ENCODE measurements at places on chromosomes 4 and X. TPM values are rescaled to one million over a fixed set of nuclear protein-coding genes. Genes with fewer than 3 reads are reported as not detected.

GRCh38 chrX:40298572-40299479, 201.1 kb upstream of the BCOR start:
- H3K4me1 ChIP-seq: no peaks in the 10 kb centered on the region
- no peaks in the 10 kb centered on the region for H3K36me3 ChIP-seq
- no peak overlapping the region for H3K4me3 ChIP-seq
- no peak overlapping the region for H3K27ac ChIP-seq
- H3K27me3 ChIP-seq: peaks cover 7% of the 10 kb centered on the region

DNA sequence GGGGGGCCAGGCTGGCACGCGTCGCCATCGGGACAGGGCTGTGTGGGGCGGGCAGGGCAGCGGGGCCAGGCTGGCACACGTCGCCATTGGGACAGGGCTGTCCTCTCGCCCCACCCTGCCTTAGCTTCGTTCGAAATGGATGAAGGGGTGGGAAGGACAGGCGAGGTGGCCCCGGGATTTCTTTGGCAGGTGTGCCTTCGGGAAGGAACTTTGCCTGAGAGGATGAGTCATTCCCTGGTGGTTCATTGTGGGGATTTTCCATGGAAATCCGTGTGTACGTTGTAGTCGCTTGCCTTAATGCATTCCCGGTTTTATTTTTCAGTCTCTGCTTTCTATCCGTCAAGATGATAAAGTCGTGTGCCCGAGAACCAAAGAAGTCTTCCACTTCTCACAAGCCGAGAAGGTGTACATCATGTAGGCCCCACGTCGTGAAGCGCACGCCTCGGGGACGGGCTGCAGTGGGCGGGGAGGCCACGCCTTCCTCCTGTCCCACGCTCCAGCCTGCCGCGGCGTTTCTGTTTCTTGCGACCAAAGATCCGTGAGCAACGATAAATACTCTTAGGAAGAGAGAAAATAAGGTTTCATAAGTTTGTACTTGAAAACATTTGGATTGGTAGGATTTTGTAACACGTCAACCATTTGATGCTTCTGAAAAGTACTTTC, 8.1 kb upstream of the UVSSA start:
- no peaks in the 10 kb centered on the region for H3K27me3 ChIP-seq
- no peak for DNase-seq
- no peak overlapping the region for H3K4me3 ChIP-seq
- peaks cover 65% of the 10 kb centered on the region for H3K36me3 ChIP-seq
- no peak overlapping the region for H3K27ac ChIP-seq

DNA sequence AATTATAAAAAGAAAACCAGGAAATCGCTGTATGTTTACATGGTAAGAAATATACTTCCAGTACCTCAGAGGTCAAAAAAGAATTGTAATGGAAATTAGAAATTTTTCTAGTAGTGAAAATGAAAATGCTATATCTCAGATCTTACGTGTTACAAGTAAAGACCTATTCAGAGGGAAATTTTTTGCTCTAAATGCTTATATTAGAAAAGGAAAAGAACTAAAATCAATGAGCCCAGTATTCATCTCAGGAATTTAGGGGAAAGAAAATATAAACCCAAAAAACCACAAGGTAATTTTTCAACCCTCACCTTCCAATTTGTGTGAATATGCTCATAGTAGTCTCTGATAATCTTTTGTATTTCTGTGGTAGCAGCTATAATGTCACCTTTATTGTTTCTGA, 145.6 kb downstream of the RAP1GDS1 start:
- H3K27ac ChIP-seq: no peak overlapping the region
- peaks cover 2% of the 10 kb centered on the region for H3K4me1 ChIP-seq
- H3K4me3 ChIP-seq: no peak overlapping the region
- DNase-seq: no peak
- no peaks in the 10 kb centered on the region for H3K36me3 ChIP-seq
- H3K27me3 ChIP-seq: no peaks in the 10 kb centered on the region

DNA sequence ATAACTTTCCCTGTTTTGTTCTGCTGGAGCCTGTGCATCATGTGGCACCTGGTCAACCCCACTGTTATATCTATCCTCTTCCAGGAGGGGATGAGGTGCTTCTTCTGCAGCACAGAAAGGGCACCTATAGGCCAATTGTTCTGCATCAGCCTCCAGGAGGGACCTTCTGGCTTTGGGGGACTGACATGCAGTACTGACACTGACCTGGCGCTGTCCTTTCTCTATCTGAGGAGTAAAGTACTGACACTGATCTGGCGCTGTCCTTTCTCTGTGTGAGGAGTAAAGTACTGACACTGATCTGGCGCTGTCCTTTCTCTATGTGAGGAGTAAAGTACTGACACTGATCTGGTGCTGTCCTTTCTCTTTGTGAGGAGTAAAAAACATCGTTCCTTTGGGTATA, 498.4 kb downstream of the PACRGL start:
- no peak for DNase-seq
- H3K4me3 ChIP-seq: no peak overlapping the region
- H3K4me1 ChIP-seq: no peaks in the 10 kb centered on the region
- no peaks in the 10 kb centered on the region for H3K36me3 ChIP-seq
- H3K27me3 ChIP-seq: no peaks in the 10 kb centered on the region

DNA sequence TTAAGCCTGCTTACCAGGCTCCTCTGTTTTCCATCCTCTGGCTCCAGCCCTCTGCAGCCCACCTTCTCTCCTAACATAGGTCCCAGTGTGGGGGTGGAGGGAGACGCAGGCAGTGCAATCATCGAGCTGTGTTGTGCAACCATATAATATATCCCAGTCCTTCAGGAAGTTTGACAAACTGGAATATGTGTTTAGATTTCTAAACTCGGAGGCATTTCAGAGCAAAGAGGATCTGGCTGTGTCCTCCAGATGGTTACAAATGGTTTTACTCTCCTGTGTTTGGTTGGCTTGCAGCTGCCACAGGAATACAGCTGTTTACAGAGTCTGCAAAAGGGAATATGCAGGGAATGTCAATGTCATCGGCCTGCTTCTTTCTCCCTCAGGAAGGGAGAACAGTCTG, 195.3 kb upstream of the LNX1 start:
- no peak overlapping the region for H3K27ac ChIP-seq
- H3K4me1 ChIP-seq: no peaks in the 10 kb centered on the region
- H3K27me3 ChIP-seq: no peaks in the 10 kb centered on the region
- no peak overlapping the region for H3K4me3 ChIP-seq
- no peaks in the 10 kb centered on the region for H3K36me3 ChIP-seq
- no peak for DNase-seq

- DNase-seq: no peak
- H3K36me3 ChIP-seq: no peaks in the 10 kb centered on the region
- H3K27ac ChIP-seq: no peak overlapping the region
- H3K4me3 ChIP-seq: no peak overlapping the region
- H3K27me3 ChIP-seq: no peaks in the 10 kb centered on the region
- no peaks in the 10 kb centered on the region for H3K4me1 ChIP-seq
Observed at GRCh38 chr4:33658971-33659370, 2585.3 kb downstream of the ARAP2 start.

DNA sequence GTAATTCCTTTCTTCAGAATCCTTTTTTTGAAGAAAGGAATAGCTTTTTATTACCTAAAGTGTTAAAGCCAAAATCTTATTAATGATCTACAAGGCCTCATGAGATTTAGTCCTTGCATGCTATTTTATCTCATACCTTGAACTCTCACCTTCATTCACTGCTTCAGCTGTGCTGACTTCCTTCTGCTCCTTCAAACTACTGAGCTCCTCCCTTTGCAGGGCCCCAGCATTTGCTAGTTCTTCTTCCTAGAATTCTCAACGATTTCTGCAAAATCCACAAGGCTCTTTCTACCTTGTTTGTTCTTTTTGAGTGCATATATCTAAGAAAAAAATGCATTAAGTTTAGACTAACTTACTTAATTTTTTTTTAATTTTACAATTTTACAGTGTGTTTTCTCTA, 619.5 kb downstream of the EPHA5 start:
- DNase-seq: no peak
- H3K27ac ChIP-seq: no peak overlapping the region
- H3K4me1 ChIP-seq: peaks cover 8% of the 10 kb centered on the region
- H3K36me3 ChIP-seq: no peaks in the 10 kb centered on the region
- H3K27me3 ChIP-seq: no peaks in the 10 kb centered on the region
- H3K4me3 ChIP-seq: no peak overlapping the region

GRCh38 chrX:44529310-44529709, 13.3 kb downstream of the FUNDC1 start:
- no peaks in the 10 kb centered on the region for H3K27me3 ChIP-seq
- H3K36me3 ChIP-seq: no peaks in the 10 kb centered on the region
- no peaks in the 10 kb centered on the region for H3K4me1 ChIP-seq
- H3K27ac ChIP-seq: no peak overlapping the region
- no peak overlapping the region for H3K4me3 ChIP-seq

DNA sequence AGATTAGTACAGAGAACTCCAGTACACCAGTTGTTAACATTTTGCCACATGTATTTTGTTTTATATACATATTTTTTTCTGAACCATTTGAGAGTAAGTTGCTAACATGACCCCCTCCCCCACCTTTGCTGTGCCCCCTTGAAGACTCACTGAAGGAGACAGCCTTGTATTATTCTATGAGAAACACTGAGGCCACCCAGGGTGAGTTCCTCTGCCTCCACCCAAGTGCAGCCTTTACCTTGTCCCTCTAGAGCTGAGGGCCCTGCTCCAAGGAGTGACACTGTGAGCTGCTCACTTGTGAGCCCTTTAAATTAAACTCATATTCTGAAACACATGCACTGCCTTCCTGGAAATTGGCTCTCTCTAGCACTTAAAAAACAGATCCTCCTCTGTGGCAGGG, 21.1 kb downstream of the KIT start:
- DNase-seq: no peak
- H3K27me3 ChIP-seq: no peaks in the 10 kb centered on the region
- no peaks in the 10 kb centered on the region for H3K36me3 ChIP-seq
- no peak overlapping the region for H3K27ac ChIP-seq
- no peak overlapping the region for H3K4me3 ChIP-seq

DNA sequence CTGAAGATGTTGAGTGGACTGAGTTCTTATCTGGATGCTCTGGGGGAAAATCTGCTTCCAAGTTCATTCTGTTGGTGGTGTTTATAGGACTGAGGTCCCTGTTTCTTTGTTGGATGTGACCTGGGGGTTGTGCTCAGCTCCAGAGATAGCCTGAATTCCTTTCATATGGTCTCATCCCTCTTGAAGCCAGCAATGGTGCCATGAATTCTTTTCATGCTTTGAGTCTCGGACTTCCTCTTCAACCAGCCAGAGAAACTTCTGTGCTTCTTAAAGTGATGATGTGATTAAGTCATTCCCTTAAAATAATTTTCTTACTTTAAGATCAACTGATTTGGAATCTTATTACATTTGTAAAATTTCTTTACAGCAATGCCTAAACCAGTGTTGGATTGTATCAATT, 233.8 kb upstream of the UGT8 start:
- H3K4me1 ChIP-seq: no peaks in the 10 kb centered on the region
- no peak overlapping the region for H3K27ac ChIP-seq
- no peaks in the 10 kb centered on the region for H3K36me3 ChIP-seq
- H3K27me3 ChIP-seq: no peaks in the 10 kb centered on the region

- DNase-seq: peak; percentile 19
- H3K4me3 ChIP-seq: no peak overlapping the region
- no peak overlapping the region for H3K27ac ChIP-seq
- no peaks in the 10 kb centered on the region for H3K36me3 ChIP-seq
Observed at GRCh38 chrX:57595381-57595811, 3.6 kb downstream of the ZXDB start.

GRCh38 chr4:162163892-162164759, at the start of gene FSTL5:
Gene FSTL5, minus strand, starts transcription at chr4:162164000. Its CDS starts 52,604 bp downstream, at chr4:162111396.
- H3K4me1 ChIP-seq: no peaks in the 10 kb centered on the region
- no peaks in the 10 kb centered on the region for H3K36me3 ChIP-seq
- H3K4me3 ChIP-seq: no peak within 1 kb of the TSS

DNA sequence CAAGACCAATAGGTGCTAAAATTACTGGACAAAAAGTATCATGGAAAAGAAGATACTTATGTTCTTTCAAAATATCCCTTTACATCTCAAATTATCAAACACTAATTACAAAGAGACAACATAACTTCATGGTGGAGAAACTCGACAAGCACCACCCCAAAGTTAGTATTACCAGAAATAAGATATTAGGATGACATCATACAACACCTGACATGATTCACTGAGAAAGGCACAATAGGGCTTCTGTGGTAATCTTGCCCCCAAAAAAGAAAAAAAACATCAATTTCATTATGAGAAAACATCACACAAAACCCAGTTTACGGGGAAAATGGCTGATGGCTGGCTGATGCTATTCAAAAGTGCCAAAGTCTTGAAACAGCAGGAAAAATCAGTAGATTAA, 1781.7 kb upstream of the PCDH10 start:
- H3K27me3 ChIP-seq: no peaks in the 10 kb centered on the region
- no peak for DNase-seq
- H3K4me3 ChIP-seq: no peak overlapping the region
- H3K27ac ChIP-seq: no peak overlapping the region
- H3K4me1 ChIP-seq: no peaks in the 10 kb centered on the region
- H3K36me3 ChIP-seq: no peaks in the 10 kb centered on the region

GRCh38 chr4:149987330-149988086, 90.7 kb upstream of the DCLK2 start:
- H3K27ac ChIP-seq: no peak overlapping the region
- no peak for DNase-seq
- no peaks in the 10 kb centered on the region for H3K27me3 ChIP-seq
- H3K4me3 ChIP-seq: no peak overlapping the region
- H3K36me3 ChIP-seq: no peaks in the 10 kb centered on the region

- H3K36me3 ChIP-seq: no peaks in the 10 kb centered on the region
- no peaks in the 10 kb centered on the region for H3K27me3 ChIP-seq
- no peak overlapping the region for H3K27ac ChIP-seq
- no peaks in the 10 kb centered on the region for H3K4me1 ChIP-seq
- DNase-seq: no peak
Observed at GRCh38 chr4:164116286-164116685, 621.8 kb downstream of the TMA16 start.

- H3K36me3 ChIP-seq: no peaks in the 10 kb centered on the region
- no peak overlapping the region for H3K27ac ChIP-seq
- DNase-seq: no peak
- H3K4me3 ChIP-seq: no peak overlapping the region
- H3K4me1 ChIP-seq: no peaks in the 10 kb centered on the region
Observed at GRCh38 chr4:68885545-68885944, 66.1 kb downstream of the UGT2A3 start.

DNA sequence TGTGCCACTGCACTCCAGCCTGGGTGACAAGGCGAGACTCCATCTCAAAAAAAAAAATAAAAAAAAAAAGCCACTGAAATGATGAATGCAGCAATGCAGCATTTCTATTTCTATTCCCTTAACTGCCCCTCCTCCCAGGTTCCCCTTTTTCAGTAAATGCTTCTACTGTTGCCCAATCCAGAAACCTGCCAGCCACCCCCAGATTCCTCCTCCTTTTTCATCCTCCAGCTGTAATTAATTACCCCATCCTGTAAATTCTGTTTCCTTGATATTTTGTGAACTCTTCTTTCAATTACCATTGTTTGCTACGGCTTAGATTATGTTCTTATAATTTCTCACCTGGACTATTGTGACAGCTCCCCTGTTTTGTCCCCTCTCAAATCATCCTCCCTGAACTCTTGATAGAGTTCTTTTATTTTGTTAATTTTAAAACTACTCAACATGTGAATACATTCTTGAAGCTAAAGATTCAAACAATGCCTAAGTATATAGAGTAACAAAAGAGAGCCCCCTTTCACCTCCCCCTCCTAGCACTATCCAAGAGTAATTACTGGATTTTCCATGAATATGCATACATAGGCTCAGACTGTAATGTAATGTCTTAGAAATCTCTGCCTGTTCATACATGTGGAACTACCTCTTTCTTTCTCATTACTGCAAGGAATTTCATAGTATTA, 140.6 kb upstream of the GPC4 start:
- no peaks in the 10 kb centered on the region for H3K36me3 ChIP-seq
- no peaks in the 10 kb centered on the region for H3K27me3 ChIP-seq
- H3K4me3 ChIP-seq: no peak overlapping the region
- no peak for DNase-seq

Gene MAGEB3
- polyA plus RNA-seq: 0.02 TPM

Gene SFRP2
- polyA plus RNA-seq: 0.96 TPM

Gene TEX11
- 0.05 TPM for polyA plus RNA-seq

Gene EPGN
- polyA plus RNA-seq: 5.8 TPM

Gene TCEAL6
- 0.02 TPM for polyA plus RNA-seq
